KG1 (cell line): ENCODE measurements at places on chromosomes 12 and 14.

GRCh38 chr14:80428671-80429070, 217.4 kb upstream of the DIO2 start:
- no peak for DNase-seq

GRCh38 chr12:20444595-20445170, 76.3 kb downstream of the PDE3A start:
- no peak for DNase-seq

- DNase-seq, result no peak
Measured at GRCh38 chr14:77565289-77565993, 51.0 kb downstream of the SPTLC2 start.

DNA sequence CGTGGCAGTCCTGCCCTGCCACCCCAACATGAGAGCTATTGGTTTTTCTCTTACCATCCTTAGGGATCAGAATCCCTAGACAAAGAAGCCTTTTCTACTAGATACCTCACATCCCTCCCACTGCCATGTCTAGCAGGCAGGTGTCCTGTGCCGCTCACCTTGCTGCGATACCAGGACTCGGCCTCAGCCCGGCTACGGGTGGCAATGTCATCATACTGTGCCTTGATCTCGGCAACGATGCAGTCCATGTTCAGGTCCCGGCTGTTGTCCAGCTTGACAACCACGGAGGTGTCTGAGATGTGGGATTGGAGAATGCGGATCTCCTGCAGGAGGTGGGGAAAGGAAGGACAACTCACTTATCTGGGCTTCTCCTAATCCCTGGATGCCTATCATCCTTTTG, 4.5 kb downstream of the KRT83 start:
- no peak for DNase-seq

GRCh38 chr14:88729159-88729558, 63.6 kb downstream of the EML5 start:
- DNase-seq, result no peak

GRCh38 chr12:70982286-70982685, 61.7 kb upstream of the PTPRR start:
- DNase-seq, result no peak

DNA sequence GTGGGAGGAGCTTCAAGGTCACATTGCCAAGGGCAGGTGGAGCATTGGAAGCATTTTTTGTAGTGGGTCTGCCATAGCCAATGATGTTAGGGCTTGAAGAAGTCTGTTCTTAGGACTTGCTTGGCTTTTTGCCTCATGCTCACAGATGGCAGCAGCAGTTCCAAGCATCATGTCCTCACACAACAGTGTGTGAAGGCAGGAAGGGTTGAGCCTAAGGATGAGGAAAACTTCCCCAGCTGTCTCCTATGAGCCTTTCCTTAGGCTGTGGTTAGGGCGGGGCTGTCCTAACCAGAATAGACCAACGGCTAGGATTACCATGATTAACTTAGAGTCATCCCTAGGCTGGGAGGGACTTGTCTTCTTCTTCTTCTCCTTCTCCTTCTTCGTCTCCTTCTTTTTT, 76.2 kb upstream of the KCNA1 start:
- DNase-seq, result no peak

DNA sequence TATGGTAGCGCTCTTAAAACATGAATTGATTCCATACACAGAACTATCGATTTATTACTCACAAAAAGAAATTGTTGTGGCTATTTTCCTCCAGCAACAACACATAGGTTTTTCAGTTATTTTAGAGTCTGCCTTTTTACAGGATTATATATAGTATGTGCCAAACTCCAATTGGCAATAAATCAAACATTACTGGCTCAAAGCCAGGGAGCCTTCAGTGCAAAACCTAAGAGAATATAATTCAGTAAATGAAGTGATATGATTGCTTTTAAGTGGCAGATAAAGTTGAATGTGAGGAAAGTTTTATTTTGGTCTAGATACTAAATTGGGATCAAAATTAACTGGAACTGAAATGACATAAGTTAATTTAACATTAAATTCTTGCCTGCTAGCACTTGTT, 234.8 kb downstream of the PIK3C2G start:
- DNase-seq, result no peak

- DNase-seq, result no peak
Measured at GRCh38 chr12:124878795-124879516, 15.3 kb upstream of the SCARB1 start.

GRCh38 chr12:122533856-122534255, 6.8 kb downstream of the KNTC1 start:
- DNase-seq, result no peak

GRCh38 chr12:49170924-49171323, 18.0 kb downstream of the TUBA1A start:
- DNase-seq, result no peak

DNA sequence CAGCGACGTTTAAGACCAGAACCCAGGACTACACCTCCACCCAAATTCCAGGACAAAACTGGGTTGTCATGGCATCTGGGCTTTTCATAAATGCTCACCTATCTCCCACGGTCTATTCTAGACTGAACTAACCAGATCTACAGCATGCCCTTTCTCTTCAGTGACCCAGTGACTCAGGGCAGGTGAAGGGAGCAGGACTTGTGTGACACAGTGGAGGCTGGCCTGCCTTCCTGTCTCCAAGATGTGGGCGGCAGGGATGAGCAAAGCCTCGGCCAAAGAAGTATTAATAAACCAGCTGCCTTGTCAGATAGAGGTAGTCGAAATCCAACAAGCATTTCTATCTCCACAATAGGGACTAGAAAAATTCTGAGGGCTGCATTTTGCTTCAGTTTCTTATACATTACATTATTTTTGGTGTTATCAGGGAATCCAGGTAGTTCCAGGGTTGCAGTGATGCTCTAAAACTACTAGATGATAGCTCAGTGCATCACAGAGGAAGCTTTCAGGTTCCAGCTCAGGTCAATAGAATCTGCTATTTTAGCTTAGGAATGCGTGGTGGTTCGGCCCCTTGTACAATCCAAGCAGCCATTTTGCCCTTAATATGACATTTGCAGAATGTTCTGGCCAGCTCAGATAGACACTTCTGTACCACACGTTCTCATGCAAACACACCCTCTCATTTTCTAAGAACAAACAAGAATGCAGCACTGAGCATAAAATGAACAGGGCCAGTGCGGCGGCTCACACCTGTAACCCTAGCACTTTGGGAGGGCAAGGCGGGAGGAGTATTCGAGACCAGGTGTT, 4.2 kb upstream of the GLRX5 start:
- no peak for DNase-seq

DNA sequence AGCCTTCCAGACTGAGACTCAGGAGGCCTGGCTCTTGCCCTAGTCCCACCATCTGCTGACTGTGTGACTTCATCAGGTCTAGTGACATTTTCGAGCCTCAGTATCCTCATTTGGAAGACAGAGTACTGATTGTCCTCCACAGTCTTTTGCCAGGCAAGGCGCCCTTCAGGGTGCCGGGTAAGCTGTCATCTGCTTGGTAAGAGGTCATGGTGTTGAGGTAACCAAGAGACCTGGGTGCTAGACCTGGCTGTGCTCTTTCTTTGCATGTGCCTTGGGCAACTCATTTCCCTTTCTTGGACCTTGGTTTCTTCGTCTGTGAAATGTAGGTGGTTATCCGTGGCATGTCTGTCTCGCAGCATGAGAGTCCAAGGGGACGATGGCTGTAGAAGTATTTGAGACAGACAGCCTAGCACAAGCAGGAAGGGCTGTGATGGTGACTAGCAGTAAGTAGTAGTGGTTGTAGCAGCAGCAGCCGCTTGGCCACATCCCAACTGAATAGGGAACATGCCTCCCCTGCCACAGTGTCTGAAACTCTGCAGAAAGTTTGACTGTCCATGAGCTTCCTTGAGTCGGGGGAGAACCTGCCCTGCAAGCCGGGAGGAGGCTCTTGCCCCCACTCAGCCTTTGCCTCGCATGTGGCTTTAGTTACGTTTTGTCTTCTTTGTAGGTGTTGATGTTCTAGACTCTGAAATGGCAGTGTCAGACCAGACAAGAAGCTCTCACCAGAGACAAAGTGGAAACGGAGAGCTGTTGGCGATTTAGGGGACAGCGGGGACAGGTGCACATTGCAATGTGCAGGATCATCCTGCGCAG, 40.3 kb downstream of the EVL start:
- DNase-seq, result no peak

DNA sequence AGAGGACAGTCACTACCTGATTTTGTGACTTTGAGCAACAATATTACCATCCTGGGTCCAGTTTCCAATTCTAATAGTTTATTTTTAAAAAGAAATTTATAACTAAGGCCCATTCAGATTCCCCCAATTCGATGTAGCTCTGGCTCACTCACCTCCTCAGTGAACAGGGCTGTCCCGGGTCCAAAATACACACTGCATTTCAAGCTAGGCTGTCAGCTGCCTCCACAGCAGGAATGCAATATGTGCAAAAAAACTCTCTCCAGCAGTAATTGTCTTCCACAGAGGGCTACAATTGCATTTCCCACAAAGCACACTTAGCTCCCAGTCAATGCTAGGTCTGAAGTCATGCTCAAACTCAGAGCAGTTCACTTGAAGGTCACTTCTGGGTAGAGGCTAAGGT, 39.3 kb upstream of the ZNF641 start:
- DNase-seq, result no peak

- no peak for DNase-seq
Measured at GRCh38 chr12:120102189-120103043, 14.1 kb downstream of the RAB35 start.

GRCh38 chr14:24996930-24997725, 52.8 kb downstream of the STXBP6 start:
- DNase-seq, result no peak

DNA sequence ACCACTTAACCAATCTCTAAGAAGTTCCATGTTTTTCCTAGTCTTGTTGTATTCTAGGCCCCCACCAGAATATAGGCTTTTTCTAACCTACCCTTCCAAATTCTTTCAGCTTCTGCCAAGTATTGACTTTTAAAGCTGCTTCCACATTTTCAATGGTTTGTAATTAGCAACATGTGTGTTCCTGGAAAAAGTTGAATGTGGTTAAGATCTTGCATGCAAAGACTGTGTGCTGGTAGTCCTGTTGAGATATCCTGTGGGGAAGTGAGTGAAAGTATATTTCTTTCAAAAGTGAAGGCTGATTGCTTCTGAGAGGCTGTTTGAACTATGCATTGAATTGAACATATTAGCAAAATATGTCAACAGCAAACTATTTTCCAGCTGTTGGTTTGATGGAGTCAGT, 646 bp upstream of the OR6C4 start:
- DNase-seq, result no peak

GRCh38 chr12:110983811-110984210, 63.4 kb upstream of the MYL2 start:
- DNase-seq, result no peak

GRCh38 chr14:50769863-50770500, 61.0 kb downstream of the NIN start:
- DNase-seq, result no peak

DNA sequence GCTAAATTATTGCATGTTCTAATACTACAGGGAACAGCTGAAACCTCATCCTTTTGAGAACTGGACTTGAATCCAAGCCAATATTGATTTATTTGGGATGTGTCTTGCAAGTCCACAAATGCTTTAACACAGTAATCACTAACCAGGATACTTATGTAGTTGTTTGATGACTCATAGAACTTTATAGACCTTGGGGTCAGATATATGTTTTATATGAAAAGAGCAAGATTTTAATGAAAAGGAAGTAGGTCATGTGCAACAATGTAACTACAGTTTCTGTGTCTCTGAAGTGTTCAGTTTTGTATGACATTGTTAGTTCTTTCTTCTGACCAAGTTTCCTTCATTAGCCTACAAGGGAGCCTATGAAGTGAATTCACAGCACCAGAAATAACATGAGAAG, 352.0 kb downstream of the ZFP36L1 start:
- no peak for DNase-seq

GRCh38 chr14:102610968-102611811, 18.7 kb downstream of the RCOR1 start:
- no peak for DNase-seq
